HCT116 (cell line): ENCODE measurements at places on chromosomes 1 and 21.
A peak's percentile ranks its signal among the peaks of the same experiment; 100 is the strongest.

DNA sequence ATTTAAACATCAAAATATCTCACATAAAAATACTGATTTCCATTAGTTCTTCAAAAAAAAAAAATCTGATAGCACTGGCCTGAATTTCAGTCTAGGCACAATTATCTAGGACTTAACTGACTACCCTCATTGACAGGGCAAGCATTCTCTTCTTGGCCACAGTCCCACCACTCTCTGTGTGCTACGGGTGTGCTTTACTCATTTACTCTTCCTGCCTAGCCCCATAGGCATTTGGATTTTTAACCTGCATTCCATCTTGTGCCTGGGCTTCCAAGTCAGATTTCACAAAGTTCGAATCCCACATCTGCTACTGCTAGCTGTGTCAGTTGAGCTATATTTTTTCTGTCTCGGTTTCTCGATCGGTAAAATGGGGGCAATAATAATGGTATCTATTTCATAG lies 38.0 kb downstream of the PTPN14 start:
- no peaks in the 10 kb centered on the region for H3K27me3 ChIP-seq
- H3K4me3 ChIP-seq, result no peak overlapping the region
- DNase-seq, result no peak
- H3K27ac ChIP-seq, result no peak overlapping the region
- peaks cover 52% of the 10 kb centered on the region for H3K4me1 ChIP-seq

- peaks cover 20% of the 10 kb centered on the region for H3K4me1 ChIP-seq
- H3K27ac ChIP-seq, result no peak overlapping the region
- H3K36me3 ChIP-seq, result peaks cover 8% of the 10 kb centered on the region; the same call in 1 of the 2 replicates
- DNase-seq, result no peak
Observed at GRCh38 chr1:27338751-27339150, 3.1 kb upstream of the SYTL1 start.

DNA sequence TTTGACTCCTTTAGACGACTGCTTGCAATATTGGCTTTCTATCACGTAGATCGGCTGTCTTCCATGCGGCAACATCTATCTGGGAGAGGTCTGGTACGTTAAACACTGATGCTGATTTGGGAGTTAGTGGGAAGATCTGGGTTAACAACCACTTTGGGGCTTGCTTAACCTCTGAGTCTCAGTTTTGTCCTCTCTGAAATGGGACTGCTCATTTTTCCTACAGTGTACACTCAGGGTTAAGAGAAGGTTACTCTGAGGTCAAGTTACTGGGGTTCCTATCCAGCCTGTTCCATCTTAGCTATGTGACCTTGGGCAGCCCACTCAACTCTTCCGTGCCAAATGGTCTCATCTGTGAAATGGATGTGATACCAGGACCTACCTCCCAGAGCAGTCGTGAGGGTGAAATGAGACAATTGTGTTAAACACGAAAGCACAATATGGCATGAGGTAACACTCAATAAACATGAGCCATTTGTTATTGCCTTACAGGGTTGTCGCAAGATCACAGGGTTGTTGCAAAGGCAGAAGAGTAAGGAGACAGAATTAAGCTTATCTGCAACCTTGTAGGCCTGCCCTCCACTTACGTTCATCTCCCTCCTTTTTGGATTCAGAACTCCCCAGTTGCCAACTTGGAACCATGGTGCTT lies 5.6 kb downstream of the ABCA4 start:
- no peak for DNase-seq
- no peak overlapping the region for H3K4me3 ChIP-seq
- no peak overlapping the region for H3K27ac ChIP-seq
- no peaks in the 10 kb centered on the region for H3K27me3 ChIP-seq
- H3K4me1 ChIP-seq, result no peaks in the 10 kb centered on the region

GRCh38 chr1:22053017-22053860 lies 730 bp downstream of the CDC42 start:
- H3K36me3 ChIP-seq, result peaks cover 2% of the 10 kb centered on the region; the same call in 1 of the 2 replicates
- peak overlapping the region; percentile 77 for H3K4me3 ChIP-seq
- DNase-seq, result no peak
- H3K27me3 ChIP-seq, result no peaks in the 10 kb centered on the region
- H3K27ac ChIP-seq, result peak overlapping the region; percentile 74

DNA sequence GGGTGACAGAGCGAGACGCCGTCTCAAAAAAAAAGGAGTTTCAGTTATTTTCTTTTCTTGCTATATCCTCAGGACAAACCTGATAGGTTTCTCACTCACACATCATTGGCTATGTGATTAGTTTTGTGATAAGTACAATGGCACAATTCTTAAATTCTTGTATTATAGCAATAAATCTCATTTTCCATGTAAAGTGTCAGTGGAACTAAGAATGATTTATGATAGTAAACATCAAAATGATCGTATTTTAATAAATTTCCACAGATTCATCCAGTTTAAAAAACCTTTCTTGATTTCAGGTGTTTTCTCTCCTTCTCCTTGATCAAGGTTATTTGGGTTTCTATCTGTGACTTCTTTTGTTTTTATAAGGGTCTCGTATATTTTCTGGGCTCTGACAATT lies 3.5 kb downstream of the DNAJC28 start:
- no peak overlapping the region for H3K27ac ChIP-seq
- no peaks in the 10 kb centered on the region for H3K36me3 ChIP-seq
- no peak for DNase-seq
- H3K27me3 ChIP-seq, result no peaks in the 10 kb centered on the region

DNA sequence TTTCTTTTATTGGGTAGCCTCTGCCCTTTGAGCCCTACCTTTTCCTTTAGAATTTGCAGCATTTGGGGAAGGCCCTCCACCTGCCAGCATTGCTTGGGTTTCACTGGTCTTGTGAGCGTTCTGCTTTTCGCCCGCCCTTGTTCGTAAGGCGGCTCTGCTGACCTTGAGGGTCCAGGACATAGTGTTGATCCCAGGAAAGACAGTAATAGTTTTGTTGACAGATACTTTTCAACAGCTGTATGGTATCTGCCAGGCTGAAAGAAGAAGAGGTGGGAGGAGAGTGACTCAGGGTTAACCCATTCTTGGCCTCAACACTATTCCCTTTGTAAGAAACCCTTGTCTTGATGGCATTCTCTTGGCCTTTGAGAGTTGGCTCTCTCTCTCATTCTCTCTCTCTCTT lies 113.4 kb upstream of the SPAG17 start:
- H3K4me3 ChIP-seq, result no peak overlapping the region
- no peaks in the 10 kb centered on the region for H3K27me3 ChIP-seq
- no peaks in the 10 kb centered on the region for H3K36me3 ChIP-seq
- H3K4me1 ChIP-seq, result no peaks in the 10 kb centered on the region

DNA sequence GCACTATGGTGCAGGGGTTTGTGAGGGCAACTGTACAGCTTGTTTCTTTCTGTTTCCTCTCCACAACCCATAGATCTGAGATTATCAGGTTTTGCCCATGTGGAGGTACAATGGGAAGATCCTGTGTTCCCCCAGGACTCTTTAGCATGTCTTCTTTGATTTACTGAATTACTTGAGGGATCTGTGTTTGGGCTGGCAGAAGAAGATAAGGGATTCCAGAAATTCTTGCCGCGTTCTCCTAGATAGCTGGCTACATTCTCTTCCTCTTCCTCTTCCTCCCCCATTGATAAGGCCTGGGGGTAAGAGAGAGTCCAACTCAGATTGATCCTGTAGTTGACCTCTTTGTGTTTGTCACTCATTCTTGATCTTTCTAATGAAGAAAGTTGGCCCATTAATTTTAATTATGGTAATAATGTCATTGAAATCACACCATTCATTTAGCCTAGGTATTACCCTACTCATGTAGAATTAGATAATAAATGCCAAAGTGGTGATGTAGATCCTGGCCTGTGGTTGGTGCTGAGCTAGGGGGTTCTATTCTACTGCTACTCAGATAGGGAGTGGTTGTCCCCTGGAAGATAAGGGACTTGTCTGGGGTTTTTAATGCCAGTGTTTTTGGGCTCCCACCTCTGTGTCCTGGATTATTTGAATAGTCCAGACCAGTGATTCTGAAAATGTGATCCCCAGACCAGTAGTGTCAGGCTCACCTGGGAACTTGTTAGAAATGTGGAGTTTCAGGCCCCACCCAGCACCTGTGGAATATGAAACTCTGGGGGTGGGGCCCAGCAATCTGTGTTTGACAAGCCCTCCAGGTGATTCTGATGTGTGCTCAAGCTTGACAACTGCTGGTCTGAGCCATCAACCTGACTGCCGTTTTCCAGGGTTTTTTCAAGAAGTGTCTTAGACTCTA lies 122.2 kb downstream of the NOS1AP start:
- no peaks in the 10 kb centered on the region for H3K36me3 ChIP-seq
- H3K4me3 ChIP-seq, result no peak overlapping the region
- H3K27me3 ChIP-seq, result no peaks in the 10 kb centered on the region
- no peak for DNase-seq

- H3K27me3 ChIP-seq, result no peaks in the 10 kb centered on the region
- no peaks in the 10 kb centered on the region for H3K36me3 ChIP-seq
- no peak overlapping the region for H3K27ac ChIP-seq
- no peaks in the 10 kb centered on the region for H3K4me1 ChIP-seq
- DNase-seq, result no peak
Observed at GRCh38 chr21:33789697-33790096, 125.9 kb downstream of the ATP5PO start.

DNA sequence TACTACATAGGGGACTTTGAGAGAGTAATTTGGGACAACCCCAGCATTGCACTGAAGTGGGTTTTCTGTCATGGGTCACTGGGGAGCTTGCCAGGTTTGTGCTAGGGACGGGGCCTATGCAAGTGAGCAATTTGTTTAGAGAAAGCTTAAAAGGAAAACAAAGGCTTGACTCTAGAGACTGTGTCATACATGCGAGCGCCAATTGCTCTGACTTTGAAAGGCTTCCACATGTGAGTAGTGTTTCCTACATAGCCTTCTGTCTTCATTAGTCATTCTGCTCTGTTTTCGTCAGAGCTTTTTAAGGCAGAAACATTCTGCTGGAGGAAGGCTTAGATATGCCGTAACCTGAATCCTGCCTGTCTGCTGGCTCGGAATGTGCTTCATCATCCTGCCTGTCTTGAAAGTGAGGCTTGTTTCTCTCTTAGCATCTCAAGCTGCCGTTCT lies 28.4 kb downstream of the TRIM45 start:
- no peak for DNase-seq
- peaks cover 64% of the 10 kb centered on the region; the same call in 1 of the 2 replicates for H3K36me3 ChIP-seq
- H3K4me3 ChIP-seq, result no peak overlapping the region
- no peaks in the 10 kb centered on the region for H3K27me3 ChIP-seq
- no peak overlapping the region for H3K27ac ChIP-seq

DNA sequence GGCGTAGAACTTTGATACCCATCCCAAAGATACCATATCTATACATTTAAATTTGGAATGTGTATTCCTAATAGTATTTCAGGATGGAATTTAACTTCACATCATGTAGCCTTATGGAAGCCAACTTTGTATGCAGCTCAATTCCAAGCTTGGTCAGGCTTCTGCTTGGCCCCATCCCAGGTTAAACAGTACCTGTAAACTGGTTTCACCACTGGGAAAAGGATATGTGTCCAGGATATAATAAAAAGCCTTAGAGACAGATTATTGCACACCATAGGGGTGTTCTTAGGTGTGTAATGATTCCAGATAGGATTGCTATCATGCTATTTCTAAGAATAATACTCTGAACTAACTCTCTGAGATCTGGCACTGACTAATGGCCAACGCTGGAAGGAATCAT lies 28.1 kb downstream of the ADAM30 start:
- peaks cover 4% of the 10 kb centered on the region for H3K4me1 ChIP-seq
- H3K36me3 ChIP-seq, result no peaks in the 10 kb centered on the region
- no peak overlapping the region for H3K4me3 ChIP-seq
- H3K27me3 ChIP-seq, result no peaks in the 10 kb centered on the region

DNA sequence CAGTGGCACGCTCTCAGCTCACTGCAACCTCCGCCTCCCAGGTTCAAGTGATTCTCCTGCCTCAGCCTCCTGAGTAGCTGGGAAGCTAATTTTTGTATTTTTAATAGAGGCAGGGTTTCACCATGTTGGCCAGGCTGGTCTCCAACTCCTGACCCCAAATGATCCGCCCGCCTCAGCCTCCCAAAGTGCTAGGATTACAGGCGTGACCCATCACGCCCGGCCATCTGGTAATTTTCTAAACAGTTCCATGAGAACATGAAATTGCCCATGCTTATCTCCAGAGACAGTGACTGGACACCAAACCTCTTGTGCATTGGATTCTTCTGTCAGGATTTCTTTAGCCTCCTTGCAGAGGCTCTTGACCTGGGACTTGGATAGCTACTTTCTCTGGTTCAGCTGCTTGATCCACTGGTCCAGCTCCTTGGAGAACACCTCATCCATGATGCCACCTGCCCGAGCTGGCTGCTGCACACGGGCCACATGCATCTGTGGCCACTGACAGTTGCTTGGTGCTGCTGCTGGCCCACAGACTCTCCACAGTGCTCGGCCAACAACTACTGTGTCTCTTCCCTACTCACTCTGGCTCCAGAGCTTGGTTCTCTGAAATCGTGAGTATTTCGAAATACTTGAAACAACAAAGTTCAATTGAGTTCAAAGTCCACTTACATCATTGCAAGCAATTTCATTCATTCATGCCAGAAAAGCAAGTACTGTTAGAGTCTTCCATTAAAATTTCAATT lies 40.0 kb upstream of the CTPS1 start:
- no peak overlapping the region for H3K27ac ChIP-seq
- DNase-seq, result no peak
- no peaks in the 10 kb centered on the region for H3K36me3 ChIP-seq
- H3K27me3 ChIP-seq, result no peaks in the 10 kb centered on the region

GRCh38 chr1:107637101-107637500 lies 327.9 kb downstream of the VAV3 start:
- no peak overlapping the region for H3K4me3 ChIP-seq
- no peak for DNase-seq
- no peaks in the 10 kb centered on the region for H3K36me3 ChIP-seq
- H3K4me1 ChIP-seq, result no peaks in the 10 kb centered on the region
- no peaks in the 10 kb centered on the region for H3K27me3 ChIP-seq

DNA sequence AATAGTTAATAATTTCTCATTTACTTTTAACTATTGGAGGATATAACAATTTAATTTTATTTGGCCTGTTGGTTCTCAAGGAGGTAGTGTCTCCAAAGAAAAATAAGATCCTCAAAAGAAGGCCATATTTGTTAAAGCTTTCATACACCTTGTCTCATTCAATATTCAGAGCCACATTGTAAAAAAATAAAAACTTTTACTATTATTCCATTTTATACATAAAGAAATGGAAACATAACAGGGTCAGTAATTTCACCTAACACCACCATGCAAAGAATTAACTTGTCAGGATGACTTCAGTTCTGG lies 40.3 kb upstream of the KCTD3 start:
- H3K27ac ChIP-seq, result no peak overlapping the region
- no peak overlapping the region for H3K4me3 ChIP-seq
- no peaks in the 10 kb centered on the region for H3K36me3 ChIP-seq
- no peak for DNase-seq
- H3K4me1 ChIP-seq, result no peaks in the 10 kb centered on the region
